NCI-H1930 (cell line): ENCODE measurements at places on chromosomes 12 and 14.

DNA sequence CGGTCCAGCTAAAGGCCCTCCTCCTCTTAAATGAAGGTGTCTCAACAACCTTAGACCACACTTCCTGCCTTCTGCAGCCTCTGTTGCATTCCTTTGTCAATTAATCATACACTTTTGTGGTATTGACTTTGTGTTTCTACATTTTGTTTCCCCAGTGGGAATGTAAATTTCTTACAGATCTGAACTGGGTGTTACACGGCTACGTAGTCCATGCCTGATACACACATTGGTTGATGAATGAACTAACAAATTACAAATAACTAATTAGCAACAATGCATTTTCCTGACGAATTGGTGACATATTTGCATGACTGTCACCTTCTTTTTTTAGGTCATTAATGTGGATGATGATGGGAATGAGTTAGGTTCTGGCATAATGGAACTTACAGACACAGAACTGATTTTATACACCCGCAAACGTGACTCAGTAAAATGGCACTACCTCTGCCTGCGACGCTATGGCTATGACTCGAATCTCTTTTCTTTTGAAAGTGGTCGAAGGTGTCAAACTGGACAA, 15.2 kb upstream of the CCT2 start:
- no peak for DNase-seq

- DNase-seq = no peak
Measured at GRCh38 chr12:32893043-32893442, 3.5 kb downstream of the PKP2 start.

- DNase-seq = no peak
Measured at GRCh38 chr14:39050389-39050788, 52.6 kb downstream of the SEC23A start.

- no peak for DNase-seq
Measured at GRCh38 chr14:94598816-94599655, 13.2 kb upstream of the SERPINA3 start.

DNA sequence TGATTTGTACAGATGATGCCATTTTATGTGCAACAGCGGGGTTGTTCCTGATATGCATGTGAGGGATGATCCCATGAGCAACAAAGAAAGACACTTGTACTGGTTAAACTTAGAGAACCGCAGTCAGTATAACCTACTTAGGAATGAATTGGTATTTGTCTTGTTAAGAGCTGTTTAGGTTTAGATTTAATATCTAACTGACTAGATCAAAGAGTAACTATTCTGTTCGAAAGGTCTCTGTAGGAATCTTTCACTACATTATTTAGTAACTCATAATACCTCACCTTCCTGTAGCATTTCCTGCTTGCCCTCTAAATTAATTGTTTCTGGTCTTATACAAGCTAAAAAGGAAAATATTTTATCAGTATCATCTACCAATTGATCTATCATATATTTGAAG, 350.4 kb downstream of the TRHDE start:
- no peak for DNase-seq

DNA sequence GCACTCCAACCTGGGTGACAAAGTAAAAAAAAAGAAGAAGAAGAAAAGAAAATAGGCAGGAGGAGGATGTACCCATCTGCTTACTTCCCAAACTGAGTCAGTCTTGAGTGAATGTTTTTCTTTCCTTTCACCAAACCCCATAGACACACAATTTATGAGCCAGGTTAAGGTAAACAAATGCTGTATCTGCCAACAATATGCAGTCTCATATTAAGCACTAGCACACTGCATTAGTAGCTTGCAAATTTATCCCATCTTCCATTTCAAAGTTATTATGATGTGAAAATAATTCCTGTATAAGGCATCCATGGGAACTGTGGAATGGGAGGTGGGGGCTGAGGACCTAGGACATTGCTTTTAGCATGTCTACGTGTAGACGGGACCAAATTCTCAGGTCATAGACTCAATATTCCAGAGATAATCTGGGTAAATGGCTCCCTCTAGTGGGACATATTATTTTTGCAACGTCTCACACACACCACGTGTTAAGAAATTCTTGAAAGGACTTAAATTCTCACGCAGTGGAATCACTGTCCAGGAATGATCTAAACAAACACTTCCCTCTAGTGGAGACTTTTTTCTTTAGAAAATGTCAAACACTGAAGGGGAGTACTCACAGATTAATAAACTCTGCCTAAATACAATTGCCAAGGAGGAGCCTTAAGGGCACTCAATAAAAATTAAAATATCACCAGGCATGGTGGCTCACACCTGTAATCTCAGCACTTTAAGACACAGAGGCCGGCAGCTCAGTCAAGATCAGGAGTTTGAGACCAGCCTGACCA, 17.1 kb upstream of the OR10P1 start:
- peak; percentile 52 for DNase-seq

GRCh38 chr14:89178800-89179535, 238.1 kb downstream of the FOXN3 start:
- no peak for DNase-seq

GRCh38 chr14:64772397-64772950, 68.2 kb downstream of the PLEKHG3 start:
- no peak for DNase-seq

DNA sequence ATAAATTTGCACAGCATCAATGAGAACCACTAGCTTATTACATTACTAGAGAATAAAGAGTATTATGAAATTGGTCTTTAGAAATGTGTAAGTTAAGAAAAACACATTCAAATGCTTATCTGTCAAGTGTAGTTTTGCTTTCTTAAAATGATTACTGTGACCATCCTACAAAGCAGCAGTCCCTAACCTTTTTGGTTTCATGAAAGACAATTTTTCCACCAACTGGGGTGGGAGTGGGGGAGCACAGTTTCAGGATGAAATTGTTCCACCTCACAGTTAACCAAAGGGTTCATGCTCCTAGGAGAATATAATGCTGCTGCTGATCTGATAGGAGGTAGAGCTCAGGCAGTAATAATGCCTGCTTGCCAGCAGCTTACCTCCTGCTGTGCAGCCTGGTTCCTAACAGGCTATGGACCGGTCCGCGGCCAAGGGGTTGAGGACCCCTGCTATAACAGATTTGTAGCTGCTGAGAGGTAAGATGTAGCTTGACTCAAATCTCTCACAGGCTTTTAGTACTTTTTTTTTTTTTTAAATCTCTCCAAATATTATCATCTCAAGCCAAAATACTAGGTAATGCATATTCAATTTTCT, 45.4 kb downstream of the PPP4R3A start:
- DNase-seq = no peak

- DNase-seq = no peak
Measured at GRCh38 chr14:81153187-81153586, 67.6 kb downstream of the GTF2A1 start.

DNA sequence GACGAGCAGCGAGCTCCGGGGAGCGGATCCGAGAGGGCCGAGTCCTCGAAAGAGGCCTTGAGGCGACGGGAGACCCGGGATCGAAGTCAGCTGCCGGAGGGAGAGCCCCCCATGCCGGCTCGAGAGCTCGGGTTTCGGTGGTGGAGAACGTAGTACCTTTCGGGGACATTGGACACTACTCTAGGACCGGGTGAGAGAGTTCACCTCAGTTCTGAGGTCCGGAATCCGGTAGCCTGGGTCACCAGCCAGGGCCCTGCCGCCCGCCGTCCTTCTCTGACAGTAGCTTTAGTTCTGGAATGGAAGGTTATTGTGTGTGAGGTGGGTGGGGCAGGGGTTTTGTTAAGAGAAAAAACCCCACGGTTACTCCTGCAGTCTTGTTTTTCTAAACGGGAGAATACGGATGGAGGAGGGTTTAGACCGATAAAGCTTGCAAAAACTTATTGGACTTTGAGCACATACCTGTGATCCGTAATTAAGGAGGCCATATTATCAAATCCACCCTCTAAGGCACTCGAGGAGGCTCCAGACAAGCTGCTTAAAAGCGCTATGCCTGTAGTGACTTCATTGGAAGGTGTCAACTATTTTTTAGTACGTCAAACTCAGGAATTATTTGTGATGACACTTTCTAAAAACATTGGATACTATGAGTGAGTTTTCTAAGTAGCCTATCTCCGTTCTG, 765 bp downstream of the SCYL2 start:
- DNase-seq = no peak

DNA sequence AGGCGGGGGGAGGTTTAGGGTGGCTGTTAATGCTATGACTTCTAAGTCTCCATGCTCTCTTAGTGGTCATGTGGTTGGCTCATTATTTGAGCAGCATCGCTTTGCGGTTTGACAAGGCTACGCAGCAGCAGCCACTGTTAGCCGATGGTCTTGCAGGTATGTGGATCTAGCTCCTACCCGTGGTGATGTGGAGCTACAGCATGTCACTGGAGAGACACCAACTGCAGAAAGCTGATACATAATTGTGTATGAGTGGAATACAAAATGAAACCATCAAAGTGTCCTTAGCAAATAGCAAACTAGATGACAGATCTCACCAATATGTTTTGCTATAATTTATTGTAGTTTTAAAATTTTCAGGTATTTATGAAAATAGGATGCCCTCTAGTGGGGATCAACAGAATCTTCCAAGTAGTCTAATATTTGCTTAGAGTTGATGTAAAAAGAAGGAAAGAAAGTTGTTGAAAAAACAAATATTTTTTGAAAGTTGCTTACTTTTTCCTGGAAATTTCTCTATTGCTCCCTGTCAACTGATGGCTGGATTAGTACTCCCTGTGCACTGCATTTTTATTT, 94.9 kb downstream of the NAV3 start:
- peak; percentile 65 for DNase-seq

GRCh38 chr14:52801014-52801712, 9.8 kb upstream of the GNPNAT1 start:
- no peak for DNase-seq

DNA sequence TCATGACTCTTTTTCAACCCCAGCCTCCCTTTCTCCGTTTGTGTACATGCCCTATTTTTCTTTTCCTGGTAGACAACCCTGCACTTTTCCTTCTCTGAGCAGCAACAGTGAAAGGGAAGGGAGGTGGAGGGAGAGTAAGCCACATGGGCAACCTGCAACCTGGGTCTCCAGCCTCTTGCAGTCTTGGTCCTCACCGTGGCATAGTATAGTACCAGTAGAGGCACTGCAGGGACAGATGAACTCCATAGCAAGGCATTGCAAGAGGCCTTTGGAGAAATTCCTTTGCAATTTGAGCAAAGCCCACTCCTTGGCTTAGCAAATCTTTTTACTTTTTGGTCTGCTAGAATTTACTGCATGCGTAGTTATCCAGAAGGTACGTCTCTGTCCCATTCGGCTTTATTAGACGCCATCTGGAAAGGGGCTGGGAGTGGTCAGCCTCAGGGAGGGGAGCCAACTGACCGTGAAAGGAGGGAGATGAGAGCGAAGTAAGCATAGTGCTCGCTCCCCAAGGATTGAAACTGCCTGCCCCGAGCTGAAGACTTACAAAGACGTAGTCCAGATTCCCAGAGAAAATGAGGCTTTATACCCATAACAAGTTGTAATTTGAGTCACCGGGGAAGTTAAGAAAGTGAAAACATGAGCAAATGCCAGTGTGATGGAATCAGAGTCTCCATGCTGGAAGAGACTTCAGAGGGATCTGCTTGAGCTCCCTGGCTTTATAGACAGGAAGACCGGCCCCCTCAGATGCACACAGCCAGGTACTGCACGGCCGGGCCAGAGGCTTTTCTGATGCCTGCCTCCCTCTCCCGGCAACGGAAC, 332.0 kb downstream of the CACNA1C start:
- no peak for DNase-seq

- no peak for DNase-seq
Measured at GRCh38 chr12:25904442-25904841, 54.0 kb upstream of the RASSF8 start.

GRCh38 chr12:97650242-97650641, 187.6 kb downstream of the RMST start:
- no peak for DNase-seq

GRCh38 chr14:24232645-24233537, at the start of gene GMPR2:
Gene GMPR2 (plus strand): TSS chr14:24232929. CDS start chr14:24233254, 325 bp downstream.
- no peak for DNase-seq

GRCh38 chr14:59126714-59127436, 61.6 kb upstream of the DAAM1 start:
- DNase-seq = peak; percentile 49

- DNase-seq = no peak
Measured at GRCh38 chr12:127957001-127957660, 309.8 kb upstream of the TMEM132C start.

GRCh38 chr12:79531518-79531917, 159.2 kb downstream of the PAWR start:
- no peak for DNase-seq

DNA sequence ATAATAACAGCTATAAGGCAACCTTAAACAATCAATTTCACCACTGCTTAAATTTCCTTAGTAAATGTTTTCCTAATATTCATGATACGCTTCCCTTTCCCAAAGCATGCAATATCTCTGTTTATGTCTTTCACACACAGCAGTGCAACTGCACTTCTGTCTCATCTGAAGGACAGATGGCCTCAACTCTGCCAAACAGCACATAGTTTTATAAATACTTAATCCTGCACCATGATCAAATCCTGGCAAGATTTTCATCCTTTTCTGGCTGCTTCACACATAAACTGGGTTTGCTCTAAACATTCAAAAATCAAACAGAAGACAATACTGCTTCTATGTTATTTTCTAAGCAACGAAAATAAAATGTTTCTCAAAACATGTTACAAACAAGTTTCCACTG, 266.3 kb downstream of the ITPR2 start:
- DNase-seq = no peak

GRCh38 chr12:128009108-128009507, 257.9 kb upstream of the TMEM132C start:
- DNase-seq = no peak

DNA sequence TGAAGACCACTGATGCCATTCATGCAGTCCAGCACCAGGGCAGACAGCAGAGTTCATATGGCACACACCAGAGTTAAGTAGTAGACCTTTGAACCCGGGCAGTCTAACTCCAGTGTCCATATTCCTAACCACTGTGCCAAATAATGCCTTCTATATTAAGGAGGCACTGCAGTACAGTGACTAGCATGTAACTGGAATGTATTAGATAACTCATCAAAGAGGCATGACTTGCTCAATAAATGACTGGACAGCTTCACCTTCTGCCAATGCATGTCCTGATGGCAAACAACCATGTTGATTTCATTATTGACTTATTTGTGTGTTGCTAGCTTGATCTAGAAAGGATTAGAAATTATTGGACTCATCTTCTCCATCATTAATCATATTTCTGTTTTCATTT, 40.2 kb downstream of the DACT1 start:
- DNase-seq = no peak

GRCh38 chr12:56333679-56334489, at the start of gene PAN2:
Gene PAN2 (minus strand): TSS chr12:56334000. CDS start chr12:56333094, 906 bp downstream.
- DNase-seq = peak; percentile 95

DNA sequence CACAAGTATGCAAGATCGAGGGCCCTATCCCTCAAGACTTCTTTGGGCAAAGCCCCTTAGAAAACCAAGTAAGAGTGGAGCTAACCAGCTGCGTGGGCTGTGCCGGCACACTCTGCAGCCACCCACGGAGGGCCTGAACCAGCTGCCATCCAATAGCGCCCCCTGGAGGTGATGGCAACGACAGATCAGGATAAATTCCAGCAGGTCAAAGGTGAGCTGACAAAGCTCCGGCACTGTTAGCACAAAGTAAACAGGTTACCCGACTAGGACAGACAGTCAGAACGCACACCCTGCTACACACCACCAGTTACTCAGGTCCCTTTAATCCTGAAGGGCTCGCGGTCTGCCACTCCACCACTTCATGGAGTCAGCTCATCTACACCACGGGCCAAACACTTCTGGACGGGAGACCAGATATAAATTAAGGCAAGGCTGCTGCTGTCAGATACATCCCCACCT, 4.9 kb downstream of the ZBTB39 start:
- no peak for DNase-seq
